Upper lobe of left lung (tissue), 6 donors: ENCODE measurements at places on chromosomes 13 and 19.

DNA sequence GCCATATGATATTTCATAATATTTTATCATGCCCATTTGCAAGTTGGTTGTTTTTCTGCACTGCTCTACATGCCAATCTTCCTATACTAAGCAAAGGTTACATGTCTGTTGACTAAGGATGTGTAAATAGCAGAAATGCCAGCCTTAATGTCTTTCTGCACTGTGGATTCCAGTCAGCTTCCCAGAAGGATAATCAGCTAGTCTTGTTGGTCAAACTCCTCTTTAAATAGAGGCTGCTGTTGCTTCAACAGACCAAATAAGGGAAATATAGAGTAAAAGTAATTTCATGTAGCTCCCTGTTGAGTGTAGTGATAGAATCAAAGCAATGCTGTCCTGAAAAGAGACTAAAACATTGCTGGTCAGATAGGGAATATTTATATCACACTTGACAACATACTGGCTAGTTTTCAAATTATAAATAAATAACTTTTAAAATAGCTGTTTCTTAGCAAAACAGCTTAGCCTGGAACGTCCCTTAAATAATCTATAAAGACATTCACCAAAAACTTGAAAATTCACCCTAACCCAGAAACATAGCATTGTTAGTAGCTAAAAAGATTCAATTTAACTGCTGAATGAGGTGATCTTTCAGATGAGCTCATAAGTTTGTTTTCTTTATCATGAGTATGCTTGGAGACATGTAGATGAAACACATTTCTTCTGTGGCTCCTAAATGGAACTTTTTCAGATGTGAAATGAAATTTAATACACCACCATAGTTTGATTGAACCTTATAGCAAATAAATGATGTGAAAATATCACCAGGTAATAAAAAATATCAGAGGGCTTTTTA is 56.6 kb downstream of the FRY start:
- DNase-seq: no peak

DNA sequence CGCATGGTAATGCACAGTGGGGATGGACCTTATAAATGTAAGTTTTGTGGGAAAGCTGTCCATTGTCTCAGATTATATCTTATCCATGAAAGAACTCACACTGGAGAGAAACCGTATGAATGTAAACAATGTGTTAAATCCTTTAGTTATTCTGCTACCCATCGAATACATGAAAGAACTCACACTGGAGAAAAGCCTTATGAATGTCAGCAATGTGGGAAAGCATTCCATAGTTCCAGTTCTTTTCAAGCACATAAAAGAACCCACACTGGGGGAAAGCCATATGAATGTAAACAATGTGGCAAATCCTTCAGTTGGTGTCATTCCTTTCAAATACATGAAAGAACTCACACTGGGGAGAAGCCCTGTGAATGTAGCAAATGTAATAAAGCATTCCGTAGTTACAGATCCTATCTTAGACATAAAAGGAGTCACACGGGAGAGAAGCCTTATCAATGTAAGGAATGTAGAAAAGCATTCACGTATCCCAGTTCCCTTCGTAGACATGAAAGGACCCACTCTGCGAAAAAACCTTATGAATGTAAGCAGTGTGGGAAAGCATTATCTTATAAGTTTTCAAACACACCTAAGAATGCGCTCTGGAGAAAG is 13.8 kb downstream of the ZNF763 start:
- DNase-seq: no peak

DNA sequence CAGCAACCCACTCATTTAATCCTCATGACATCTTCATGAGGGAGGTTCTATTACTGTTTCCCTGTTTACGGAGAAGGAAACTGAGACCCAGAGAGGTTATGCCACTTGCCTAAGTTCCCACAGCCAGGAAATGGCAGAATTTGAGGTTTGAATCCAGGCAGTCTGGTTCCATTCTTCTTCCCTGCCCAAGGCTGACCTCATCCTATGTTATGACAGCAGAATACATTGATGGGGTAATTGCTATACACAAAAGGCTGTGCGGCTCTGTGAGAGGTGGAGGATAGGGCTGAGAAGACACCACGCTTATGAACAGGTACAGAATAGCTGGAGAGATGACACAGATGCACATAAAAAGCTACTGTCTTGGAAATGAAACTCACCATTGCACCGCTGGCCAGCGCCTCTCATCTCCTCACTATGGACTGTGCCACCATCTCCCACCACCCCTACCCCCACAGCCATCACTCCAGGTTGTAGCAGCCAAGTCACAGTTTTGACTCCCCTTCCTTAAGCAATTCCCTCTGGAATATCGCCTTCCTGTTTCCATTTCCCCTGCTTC is 11.5 kb downstream of the MAG start:
- DNase-seq: no peak

DNA sequence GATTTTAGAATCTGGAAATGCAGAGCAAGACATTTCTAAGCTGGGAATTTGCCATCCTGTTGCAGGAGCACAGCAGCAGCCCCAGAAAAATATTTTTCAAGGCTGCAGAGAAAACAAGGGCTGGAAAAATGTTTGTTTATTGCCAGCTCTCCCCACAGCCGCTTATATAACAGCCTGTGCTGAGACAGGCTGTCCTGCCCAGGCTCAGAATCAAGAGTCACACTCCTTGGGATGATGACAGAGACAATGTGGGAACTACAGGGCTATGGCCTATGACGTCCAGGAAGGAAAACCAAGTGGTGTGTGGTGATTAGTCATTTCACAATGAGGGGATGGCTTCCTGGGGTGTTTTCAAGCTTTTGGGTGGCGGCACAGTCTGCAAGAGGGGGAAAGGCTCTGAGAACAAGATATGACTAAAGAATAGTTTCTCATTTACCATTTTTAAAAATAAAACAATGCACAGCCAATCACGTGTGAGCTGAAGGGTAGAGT is 136.3 kb upstream of the SERP2 start:
- no peak for DNase-seq

- no peak for DNase-seq
Observed at GRCh38 chr19:1813192-1814182, 1.4 kb upstream of the ATP8B3 start.

- DNase-seq: no peak
Observed at GRCh38 chr13:87940776-87941175, 269.6 kb downstream of the SLITRK5 start.

DNA sequence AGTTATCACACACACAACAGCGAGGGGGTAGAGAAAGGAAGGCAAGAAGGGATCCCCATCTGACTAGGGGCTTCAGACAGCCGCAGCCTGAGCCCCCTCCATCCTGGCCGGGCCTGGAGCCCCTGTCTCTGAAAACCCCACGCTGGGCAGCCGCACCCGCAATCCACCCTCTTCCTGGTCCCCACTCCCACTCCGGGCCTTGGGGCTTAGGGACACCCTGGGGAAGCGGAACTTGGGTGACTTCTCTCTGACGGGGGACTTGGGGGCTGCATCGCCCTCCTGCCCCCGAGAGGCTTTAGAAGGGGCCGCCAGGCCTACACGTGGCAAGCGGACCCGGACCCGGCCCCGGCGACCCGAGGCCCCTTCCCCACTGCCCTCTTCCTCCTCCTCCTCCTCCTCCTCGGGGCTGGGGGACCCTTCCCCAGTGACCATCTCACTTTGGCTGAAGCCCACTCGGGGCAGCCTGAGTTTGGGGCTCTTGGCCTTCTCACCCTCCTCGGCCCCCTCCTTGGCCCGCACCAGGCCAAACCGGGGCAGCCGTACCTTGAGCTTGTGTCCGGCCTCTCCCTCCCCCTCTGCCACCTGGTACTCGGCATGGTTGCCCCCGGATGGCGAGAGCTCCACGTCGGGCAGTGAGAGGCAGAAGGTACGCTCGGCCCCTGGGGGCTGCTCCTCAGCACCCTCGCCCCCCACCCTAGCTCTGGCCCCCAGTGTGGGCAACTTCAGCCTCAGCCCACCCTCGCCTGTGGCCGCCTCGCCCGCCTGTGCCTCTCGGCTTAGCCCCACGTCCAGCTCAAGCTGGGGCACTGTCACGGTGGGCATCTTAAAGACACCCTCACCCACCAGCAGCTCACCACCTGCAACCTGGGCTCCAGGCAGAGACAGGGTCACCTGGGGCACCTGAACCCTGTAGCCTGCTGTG is 4.2 kb upstream of the HIPK4 start:
- peak; percentile 82 for DNase-seq

DNA sequence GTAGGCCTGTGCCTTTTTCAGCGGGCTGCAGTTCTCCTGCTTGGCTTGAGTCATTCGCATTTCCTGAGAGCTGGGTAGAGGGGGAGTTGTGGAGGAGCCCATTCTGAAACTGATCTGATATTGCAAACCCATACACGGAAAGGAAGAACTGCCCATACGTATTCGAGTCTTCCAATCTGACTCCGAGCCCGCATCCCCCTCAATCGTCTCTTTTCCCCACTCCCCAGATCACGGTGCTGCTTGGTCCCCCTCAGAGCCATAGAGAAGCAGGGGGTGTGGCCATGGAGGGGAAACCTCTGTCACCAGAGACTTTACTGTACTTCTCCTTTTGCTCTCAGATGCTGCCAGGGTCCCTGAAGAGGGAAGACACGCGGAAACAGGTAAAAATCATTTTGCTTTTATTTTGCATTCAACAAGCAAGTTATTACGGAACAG is at the start of gene CD22:
Gene CD22 (plus strand): TSS at position 337 of the 435 bp plus-strand sequence. CDS start 2,854 bp downstream, outside the sequence.
- DNase-seq: no peak

- DNase-seq: no peak
Observed at GRCh38 chr13:85737952-85738351, 61.3 kb downstream of the SLITRK6 start.

DNA sequence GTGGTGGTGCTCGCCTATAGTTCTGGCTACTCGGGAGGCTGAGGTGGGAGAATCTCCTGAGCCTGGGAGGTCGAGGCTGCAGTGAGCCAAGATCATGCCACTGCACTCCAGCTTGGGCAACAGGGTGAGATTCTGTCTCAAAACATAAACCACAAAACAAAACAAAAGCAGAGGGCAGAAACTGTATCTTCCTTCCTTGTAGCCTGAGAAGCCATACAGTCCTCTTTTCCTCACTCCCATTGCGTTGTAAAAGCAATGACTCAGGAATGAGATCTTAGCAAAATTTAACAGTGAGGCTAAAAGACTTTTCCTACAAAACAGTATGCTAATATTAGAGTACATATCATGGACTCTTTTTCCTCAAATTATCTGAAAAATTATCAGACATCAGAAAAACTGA is 130.9 kb downstream of the SHISA2 start:
- DNase-seq: no peak

- no peak for DNase-seq
Observed at GRCh38 chr13:94344126-94344818, 135.2 kb downstream of the DCT start.

- DNase-seq: no peak
Observed at GRCh38 chr19:46886546-46887239, 25.9 kb downstream of the ARHGAP35 start.

DNA sequence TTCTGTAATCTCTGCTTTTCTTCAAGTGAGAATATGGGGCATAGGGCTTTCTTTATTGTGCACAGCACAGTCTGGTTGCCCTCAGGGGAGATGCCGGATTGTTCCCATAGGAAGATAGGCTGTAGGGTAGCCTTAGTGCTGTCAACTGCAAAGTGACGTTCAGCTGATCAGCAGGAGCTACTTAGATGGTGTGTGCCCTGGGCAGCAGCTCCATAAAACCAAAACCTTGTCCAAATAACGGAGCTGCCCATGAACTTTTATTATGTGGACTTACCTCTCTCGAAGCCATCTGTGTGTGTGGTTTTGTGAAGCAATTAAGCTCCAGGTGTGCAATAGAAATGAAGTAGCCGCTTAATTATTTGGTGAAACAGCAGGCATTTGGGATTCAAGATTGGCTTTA is 120.0 kb upstream of the RNF113B start:
- no peak for DNase-seq

- DNase-seq: no peak
Observed at GRCh38 chr13:97284558-97284957, 62.4 kb downstream of the MBNL2 start.

DNA sequence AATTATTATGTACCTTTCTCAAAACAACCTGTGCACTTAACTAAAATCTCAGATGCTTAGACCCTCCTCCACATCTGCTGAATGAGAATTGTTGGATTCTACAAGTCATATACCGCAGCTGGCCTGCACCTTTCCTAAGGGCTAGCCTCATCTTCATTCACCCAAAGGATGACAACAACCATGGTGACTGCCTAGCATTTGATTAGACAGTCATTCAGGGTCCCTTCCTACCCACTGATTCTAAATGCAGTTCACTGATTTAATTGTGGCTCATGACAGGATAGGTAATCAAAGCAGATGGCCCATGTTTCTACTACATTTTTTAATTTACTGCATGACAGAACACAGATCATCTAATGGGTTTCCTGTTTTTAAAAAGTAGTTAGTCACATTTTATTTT is 551.9 kb upstream of the SLC10A2 start:
- DNase-seq: no peak

- DNase-seq: peak; percentile 63
Observed at GRCh38 chr19:6219586-6220290, 60.0 kb downstream of the MLLT1 start.

GRCh38 chr19:14333101-14333871 is 48.0 kb upstream of the ADGRE5 start:
- DNase-seq: no peak

- no peak for DNase-seq
Observed at GRCh38 chr13:32229443-32229842, 85.7 kb downstream of the ZAR1L start.

DNA sequence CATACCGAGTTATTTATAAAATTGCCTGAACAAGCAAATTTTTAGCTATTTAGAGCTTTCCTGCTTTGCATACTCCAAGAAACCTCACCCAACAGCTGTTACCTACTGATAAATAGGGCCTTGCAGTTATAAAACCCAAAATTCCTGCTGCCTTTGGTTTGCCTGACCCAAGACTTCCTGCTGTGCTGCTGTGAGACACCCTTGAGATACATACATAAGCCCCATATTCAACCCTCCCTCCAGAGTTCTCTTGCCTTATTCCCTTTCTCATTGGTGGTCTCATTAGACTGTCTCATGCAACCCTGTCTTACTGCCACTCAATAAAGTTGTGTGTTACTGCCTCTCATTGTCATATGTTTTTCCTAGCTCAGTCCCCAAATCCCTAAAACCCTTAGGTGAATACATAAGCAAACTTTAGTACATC is 677.6 kb downstream of the UQCRFS1 start:
- no peak for DNase-seq

GRCh38 chr19:17883627-17884410 is 12.1 kb downstream of the SLC5A5 start:
- no peak for DNase-seq

DNA sequence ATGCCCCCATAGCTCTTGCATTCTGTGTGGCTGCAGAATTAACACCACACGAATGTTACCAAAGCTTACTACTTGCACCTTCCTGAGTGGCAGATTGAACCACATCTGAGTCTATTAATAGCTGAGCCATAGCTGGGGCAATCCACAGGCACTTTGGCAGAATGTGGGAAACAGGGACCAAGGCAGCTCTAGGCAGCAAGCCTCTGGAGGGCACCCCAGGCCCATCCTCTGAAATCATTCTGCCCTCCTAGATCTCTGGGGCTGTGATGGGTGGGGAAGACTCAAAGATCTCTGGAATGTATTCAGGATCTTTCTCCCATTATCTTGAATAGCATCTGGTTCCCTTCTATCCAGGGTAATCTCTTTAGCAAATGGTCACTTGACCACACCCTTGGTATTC is 139.3 kb downstream of the TNFRSF19 start:
- no peak for DNase-seq
